Ureter (tissue), 1 donor: ENCODE measurements at places on chromosomes 16 and 17. TPM values are rescaled to one million over a fixed set of nuclear protein-coding genes. Genes with fewer than 3 reads are reported as not detected.

- DNase-seq: no peak
These were observed 154.2 kb downstream of the MRM1 start for GRCh38 chr17:36755586-36755985.

- no peak for DNase-seq
These were observed 141.6 kb downstream of the VPS53 start for GRCh38 chr17:573036-573435.

- DNase-seq: peak; percentile 69
These were observed 9.9 kb upstream of the NAGS start for GRCh38 chr17:43994272-43995149.

DNA sequence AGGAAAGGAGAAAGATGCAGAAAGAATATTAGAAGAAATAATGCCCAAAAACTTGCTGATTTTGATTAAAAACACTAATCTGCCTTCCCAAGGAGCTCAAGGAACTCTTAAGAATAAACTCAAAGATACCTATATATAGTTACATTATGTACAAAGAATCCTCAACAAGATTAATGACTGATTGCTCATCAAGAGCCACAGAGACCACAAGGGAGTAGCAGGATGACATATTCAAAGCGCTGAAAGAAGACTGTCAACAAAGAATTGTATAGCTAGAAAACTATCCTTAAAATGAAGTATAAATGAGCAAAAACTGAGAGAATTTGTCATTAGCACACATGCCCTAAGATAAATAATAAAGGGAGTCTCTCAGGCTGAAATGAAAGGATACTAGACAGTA, 6.2 kb downstream of the LPCAT2 start:
- no peak for DNase-seq

WDR90 gene
- 53.3 TPM for total RNA-seq

GRCh38 chr16:28165598-28165997, 46.2 kb downstream of the XPO6 start:
- no peak for DNase-seq

DNA sequence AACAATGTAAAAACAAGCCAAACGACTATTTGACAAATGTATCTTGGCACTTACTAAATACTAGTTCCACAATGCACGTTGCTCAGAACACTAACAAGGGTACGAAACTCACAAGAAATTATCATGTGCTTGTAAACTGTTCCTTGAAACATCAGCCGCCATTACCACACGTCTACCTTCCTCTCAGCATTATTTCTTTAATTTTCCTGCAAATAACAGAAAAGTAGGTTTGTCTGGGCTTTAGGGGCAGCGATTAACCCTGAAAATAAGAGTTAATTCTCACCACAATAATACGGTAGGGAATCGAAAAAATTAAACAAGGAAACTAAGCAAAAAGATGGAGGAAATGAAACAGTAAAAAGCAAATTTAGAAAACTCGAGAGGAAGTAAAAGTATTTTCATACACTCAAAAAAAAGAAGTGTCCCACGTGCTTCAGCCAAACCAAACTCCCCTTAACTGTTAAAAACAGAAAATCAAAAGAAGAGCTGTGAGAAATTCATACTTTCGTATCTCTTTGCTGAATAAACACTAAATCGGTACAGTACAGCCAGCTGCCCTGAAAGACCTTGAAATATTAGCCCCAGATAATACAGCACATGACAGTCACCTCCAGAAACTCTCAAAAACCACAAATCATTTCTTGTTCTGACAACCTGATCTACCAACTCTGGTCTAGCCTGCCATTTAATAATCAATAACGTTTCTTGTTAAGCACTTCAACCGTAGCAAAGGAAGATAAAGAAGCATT, 1.2 kb downstream of the ARHGAP17 start:
- DNase-seq: no peak

- no peak for DNase-seq
These were observed 34.5 kb downstream of the ABCC1 start for GRCh38 chr16:15983898-15984297.

DNA sequence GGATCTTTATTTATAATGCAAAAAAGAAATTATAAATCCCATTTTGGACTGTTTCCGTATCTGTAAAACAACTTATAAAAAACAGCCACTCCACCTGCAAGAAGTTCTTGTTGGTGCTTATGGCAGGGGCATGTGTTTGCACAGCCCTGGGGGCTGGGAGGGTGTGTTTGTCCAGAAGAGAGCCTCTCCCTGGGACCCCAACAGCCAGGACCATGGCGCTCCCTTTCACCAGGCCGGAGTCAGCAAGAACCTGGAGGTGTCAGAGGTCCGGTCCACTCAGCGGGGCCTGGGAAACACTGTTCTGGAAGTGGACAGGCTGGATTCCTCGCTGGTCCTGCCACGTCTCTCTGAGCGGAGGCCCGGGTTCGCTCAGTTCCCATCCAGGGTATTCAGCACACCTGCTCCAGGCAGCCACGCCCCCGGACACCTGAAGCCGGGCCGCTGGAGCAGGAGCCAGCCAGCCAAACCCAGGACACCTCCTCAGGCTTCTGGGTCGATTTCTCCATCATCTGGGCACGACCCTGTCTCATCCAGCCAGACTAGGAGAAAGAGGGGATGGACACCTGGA, 18.9 kb upstream of the GINS2 start:
- no peak for DNase-seq
